ENCODE measurements at places on chromosomes 7 and 10.

DNA sequence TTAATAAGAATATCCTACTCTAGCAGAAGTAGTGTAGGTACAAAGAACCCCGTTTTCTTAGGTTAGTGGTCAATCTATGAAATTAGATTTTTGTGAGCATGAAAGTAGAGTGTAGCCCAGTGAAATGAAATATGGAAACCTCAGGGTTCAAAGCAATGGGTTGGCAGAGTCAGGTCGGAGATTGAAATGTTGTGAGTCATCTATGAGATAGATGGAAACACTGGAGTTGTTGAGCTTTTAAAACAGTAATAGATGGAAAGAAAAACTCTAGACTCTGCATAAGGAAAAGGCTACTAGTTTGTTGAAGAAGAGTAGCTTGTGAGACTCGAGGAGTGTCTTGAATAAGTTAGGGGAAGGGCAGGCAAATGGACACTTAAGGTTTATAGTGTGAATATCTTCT is 251.9 kb downstream of the EXOC4 start:
- no peak for DNase-seq

DNA sequence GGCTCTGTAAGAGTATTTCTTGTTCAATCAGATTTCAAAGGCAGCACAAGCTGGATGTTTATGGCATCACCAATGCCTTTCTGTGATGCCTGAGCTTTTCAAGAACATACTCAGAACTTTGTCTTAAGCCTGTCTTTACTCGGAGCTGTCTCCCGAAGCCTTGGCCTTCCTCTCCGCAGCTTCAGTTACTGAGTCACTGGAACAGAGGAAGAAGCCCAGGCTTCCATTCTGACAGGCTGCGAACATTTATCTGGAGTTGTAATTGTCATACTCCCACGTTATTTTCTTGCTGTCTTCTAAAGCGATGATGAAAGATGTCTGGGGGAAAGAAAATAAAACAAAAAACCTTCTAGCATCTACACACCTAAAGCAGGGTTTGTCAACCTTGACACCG is 43.9 kb downstream of the GRK5 start:
- DNase-seq = no peak

GRCh38 chr10:127398140-127398970 is 150.8 kb upstream of the NPS start:
- peak; percentile 19 for DNase-seq

DNA sequence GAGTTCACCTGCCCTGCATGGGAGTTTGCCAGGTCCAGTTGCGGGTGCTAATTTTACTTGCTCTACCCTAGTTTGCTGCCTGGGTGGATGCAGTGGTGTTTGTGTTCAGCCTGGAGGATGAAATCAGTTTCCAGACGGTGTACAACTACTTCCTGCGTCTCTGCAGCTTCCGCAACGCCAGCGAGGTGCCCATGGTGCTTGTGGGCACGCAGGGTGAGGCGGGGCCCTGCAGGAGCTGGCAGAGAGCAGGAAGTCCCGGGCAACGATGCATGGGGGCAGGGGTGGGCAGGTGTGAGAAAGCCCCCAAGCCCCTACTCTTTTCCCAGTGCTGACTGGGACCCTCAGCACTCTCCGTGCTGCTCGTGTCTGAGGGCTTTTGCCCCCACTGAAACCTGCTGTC is 31.3 kb downstream of the AGAP3 start:
- DNase-seq = no peak

- no peak for DNase-seq
Observed at GRCh38 chr10:86091216-86091615, 275.4 kb downstream of the GRID1 start.

Measured in astrocyte of the cerebellum (primary cell).